Nasal cavity respiratory epithelium epithelial cell of viscerocranial mucosa (primary cell): ENCODE measurements at places on chromosomes 2 and 18. TPM values are rescaled to one million over a fixed set of nuclear protein-coding genes. Genes with fewer than 3 reads are reported as not detected.

FSHR gene
- not detected in 2 replicates for total RNA-seq

ANKRD30B gene
- total RNA-seq = not detected in 2 replicates

ACADL gene
- total RNA-seq = under 0.01 and 1.00 TPM in 2 replicates

SERPINB11 gene
- under 0.01 and 0.93 TPM in 2 replicates for total RNA-seq

VWC2L gene
- 0.07 TPM in 1 of 2 replicates, not detected in the other for total RNA-seq

CLEC4F gene
- total RNA-seq = not detected in 2 replicates

CEP76 gene
- 13.0 and 18.5 TPM in 2 replicates for total RNA-seq
